HTR-8/SVneo (cell line): ENCODE measurements at places on chromosomes 16 and 17.
A peak's percentile ranks its signal among the peaks of the same experiment; 100 is the strongest.

- peak; percentile 87 for DNase-seq
These were observed 15.9 kb downstream of the ARHGAP23 start for GRCh38 chr17:38444151-38444550.

DNA sequence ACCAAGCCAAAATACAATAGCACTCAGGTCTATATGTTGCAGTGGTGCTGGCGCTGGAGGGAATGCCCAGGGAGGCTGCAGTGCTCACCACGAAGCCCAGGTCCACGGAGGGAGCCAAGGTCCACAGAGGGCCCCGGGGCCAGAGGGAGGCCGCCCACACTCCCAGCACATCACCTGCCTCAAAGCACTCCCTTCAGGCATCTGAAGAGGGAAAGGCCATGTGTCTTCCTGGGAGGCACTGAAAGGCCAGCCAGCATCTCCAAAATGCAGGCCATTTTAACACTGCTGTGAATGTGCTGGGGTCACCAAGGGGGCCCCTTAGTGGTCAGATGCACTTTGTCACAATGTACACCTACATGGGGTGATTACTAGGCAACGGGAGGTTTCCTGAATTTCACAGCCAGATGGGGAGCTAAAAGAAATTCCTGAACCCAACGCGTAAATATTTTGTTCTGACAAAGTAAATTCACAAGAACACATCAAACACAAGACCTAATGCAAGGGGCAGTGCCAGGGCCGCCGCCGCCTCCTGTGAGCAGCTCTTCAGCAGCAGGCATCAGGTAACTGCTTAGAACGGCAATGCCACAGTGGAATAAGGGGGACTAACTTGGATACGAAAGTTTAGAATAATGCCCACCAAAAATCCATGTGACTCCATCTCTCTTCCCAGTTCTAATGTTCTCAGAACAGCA lies 42.8 kb downstream of the USP22 start:
- DNase-seq: no peak

- no peak for DNase-seq
These were observed 224.5 kb downstream of the ZNF423 start for GRCh38 chr16:49631187-49632041.

DNA sequence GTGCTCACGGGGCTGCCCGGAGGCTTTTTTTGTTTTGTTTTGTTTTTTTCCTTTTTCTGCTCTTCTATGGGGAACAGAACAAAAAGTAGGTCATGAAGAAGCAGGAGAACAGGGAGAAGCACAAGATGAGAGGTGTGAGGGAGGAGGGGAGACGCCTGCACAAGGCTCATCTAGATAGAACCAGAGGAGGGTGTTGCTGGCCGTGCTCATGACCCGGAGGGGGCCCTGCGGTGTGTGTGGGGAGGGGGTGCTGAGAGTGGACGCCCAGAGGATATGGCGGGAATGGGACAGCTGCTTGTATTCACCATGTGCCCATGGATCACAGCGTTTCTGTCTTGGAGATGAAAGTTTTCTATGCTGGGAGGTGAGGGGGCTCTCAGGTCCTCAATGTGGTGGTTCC lies 183.7 kb downstream of the FOXL1 start:
- DNase-seq: no peak

GRCh38 chr16:14347706-14348105 lies 276.6 kb downstream of the MRTFB start:
- DNase-seq: no peak

DNA sequence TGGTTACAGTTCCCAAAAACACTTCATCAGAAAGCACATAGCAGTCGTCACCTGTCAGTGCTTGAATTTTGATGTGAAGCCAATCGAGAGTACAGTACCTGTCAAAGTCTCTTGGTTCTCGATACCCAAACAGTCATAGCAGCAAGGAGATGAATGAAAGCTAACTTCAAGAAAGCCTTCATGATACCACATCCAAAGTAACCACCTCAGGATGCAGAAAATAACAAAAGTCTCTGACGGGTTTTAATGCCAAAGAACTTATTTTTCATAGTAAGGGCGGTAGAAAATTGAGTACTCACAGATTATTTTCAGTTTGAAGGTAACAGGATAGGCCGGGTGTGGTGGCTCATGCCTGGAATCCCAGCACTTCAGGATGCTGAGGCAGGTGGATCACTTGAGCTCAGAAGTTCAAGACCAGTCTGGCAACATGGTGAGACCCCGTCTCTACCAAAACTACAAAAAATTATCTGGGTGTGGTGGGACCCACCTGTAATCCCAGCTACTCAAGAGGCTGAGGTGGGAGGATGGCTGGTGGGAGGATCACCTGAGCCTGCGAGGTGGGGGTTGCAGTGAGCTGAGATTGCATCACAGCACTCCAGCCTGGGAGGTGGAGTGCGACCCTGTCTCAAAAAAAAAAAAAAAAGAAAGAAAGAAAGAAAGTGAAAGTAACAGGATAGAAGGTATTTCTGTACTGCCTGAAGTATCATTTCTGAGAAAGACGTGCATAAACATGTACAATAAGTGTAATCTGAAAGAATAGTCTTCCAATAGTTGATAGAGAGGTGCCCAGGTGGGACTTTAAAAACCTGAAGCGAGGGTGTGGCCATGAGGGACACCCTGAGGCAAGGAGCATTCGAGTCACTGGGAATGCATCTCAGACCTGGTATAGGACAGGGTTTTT lies 15.4 kb downstream of the MFSD11 start:
- no peak for DNase-seq

- no peak for DNase-seq
These were observed 155.7 kb upstream of the TNRC6C start for GRCh38 chr17:77802811-77803220.

GRCh38 chr16:68126395-68126794 lies 41.2 kb downstream of the NFATC3 start:
- DNase-seq: no peak

- DNase-seq: peak; percentile 22
These were observed 404.6 kb downstream of the SLC39A11 start for GRCh38 chr17:72687886-72688285.

GRCh38 chr17:44913676-44914075 lies 1.6 kb downstream of the GFAP start:
- DNase-seq: no peak

DNA sequence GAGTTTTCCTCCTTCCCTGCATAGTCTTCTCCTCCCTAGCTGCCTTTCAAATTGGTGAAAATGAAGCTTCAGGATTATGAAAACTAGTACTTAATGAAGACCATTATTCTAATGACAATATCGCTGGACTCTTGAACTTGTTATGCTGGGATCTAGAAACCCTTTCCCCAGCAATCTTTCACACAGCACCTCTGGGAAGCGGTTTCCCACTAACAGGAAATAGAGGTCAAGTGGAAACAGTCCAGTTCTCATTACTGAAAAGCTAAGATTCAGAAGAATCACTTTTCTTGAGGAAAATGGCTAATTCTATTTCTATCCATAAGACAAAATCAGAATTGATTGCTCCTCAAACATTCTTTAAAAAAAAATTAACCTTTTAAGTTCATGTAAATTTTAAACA lies 2.0 kb upstream of the VEZF1 start:
- no peak for DNase-seq

- DNase-seq: no peak
These were observed 292.9 kb upstream of the MAF start for GRCh38 chr16:79893445-79893844.

DNA sequence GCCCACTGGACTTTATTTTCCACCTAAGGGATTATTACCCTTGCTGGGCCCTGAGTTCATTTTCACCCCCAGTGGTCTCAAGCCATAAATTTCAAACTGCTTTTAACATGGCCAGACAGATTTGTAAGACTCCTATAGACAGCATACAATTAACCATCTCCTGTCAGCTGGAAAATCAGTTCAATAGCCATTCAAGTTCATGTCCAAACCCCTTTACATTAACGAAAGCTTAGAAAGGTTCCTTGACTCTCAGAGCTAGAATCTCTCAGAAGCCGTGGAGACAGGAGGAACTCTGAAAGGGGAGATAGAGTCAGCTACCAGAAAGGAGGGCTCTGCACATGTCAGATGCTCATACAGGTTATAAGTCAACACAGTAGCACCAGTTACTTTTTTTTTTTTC lies 23.3 kb downstream of the SOX9 start:
- DNase-seq: no peak

DNA sequence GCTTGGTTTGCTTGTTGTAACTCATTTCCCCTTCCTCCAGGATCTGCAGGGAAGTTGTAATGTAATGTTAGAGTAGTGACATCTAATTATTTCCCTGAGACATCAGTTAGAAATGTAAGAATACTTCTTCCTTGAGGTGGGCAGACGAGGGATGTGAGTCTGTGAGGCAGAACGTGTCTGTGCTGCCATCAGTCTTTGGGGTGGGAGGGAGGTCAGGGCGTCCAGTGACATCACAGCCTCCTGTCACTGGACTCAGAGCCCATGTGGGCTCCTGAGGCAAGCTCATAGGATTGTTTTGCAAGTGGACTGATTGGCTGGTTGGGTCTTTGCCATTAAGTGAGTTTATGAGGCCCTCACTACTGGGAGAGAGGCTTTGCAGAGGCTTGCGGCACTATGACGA lies 188.8 kb downstream of the CCDC182 start:
- DNase-seq: no peak

GRCh38 chr17:21252796-21253645 lies at the start of gene NATD1:
NATD1 (minus strand) TSS chr17:21253410; CDS start chr17:21253264, 146 bp downstream.
- DNase-seq: peak; percentile 98
